ENCODE measurements at places on chromosomes 5 and 9. TPM values are rescaled to one million over a fixed set of nuclear protein-coding genes. Genes with fewer than 3 reads are reported as not detected.

Gene CMYA5
- 0.22 TPM for total RNA-seq

Gene TMOD1
- 4.4 TPM for total RNA-seq

Gene CAVIN4
- 0.59 TPM for total RNA-seq

DNA sequence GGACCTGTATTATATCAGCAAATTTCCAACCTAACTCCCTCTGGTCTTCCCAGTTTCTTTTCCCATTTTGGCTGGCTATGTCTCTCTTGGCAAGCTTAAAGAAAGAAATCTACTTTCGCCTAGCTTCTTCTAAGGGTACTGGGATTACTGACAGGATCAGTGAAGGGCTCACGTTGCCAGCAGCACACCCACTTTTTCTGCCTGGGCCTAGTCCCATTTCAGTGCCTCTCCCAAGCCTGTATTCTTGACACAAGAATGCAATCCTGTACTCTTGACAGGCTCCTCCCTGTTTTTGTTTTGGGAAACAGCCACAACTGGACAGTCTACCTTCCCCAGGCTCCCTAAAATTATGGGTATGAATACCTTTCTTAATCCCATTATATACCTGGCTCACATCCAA, 170.5 kb downstream of the EPB41L4A start:
- no peak overlapping the region for H3K4me3 ChIP-seq
- H3K36me3 ChIP-seq: no peaks in the 10 kb centered on the region
- H3K4me1 ChIP-seq: no peaks in the 10 kb centered on the region
- H3K27ac ChIP-seq: no peak overlapping the region

GRCh38 chr9:125399165-125399564, 137.5 kb downstream of the GAPVD1 start:
- no peak for DNase-seq
- H3K27me3 ChIP-seq: no peaks in the 10 kb centered on the region
- no peak overlapping the region for H3K27ac ChIP-seq
- no peak overlapping the region for H3K4me3 ChIP-seq
- H3K36me3 ChIP-seq: no peaks in the 10 kb centered on the region

DNA sequence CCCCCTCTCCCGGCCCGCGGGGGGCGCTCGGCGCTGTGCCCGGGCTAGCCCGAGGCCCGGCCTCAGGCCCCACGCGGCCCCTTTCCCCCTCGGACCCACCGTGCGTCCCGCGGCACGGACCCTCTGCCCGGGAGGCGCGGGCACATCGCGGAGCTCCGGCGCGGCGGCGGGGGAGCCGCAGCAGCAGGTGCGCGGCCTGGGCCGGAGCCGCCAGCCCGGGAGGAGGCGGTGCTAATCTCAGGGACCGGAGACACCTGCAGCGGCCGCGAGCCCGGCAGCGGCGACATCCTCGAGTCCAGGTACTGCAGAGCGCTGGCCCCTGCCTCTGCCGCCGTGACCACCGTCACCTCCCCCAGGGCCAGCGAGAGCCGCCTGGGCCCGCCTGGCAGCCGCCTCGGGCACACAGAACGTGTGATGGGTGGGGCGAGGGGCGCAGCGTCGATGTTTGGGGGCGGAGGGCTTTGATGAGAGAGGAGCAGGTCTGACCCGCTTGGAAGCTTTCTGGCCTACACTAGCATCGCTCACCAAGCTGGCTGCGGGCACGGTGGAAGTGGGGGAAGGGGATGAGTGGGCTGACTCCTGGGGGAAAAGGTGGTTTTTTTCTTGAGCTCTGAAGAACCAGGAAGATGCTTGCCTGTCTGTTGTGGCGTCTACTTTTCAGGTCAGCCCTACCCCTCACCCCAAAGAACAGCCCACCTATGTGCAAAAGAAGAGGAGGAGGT, 524 bp downstream of the CYFIP2 start:
- no peak for DNase-seq
- H3K4me3 ChIP-seq: peak overlapping the region; percentile 73
- H3K4me1 ChIP-seq: peaks cover 19% of the 10 kb centered on the region
- no peaks in the 10 kb centered on the region for H3K36me3 ChIP-seq
- peak overlapping the region; percentile 67 for H3K27ac ChIP-seq

DNA sequence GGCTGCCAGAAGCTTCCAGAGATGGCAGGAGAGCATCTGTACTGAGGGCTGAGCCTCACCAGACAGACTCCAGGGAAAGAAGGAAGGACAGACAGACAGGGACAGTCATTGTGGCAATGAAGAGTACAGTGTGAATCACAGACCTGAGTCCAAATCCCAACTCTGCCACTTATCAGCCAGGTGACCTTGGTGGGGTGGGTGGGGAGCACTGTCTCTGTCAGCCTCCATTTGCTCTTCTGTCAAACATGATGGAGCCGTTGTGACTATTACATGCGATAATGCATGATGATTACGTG, 85.9 kb upstream of the FSTL4 start:
- no peak overlapping the region for H3K4me3 ChIP-seq
- H3K4me1 ChIP-seq: no peaks in the 10 kb centered on the region
- DNase-seq: no peak
- no peak overlapping the region for H3K27ac ChIP-seq
- peaks cover 11% of the 10 kb centered on the region for H3K27me3 ChIP-seq

- no peak overlapping the region for H3K4me3 ChIP-seq
- no peaks in the 10 kb centered on the region for H3K27me3 ChIP-seq
- H3K4me1 ChIP-seq: peaks cover 40% of the 10 kb centered on the region
- H3K27ac ChIP-seq: no peak overlapping the region
- no peaks in the 10 kb centered on the region for H3K36me3 ChIP-seq
Measured at GRCh38 chr5:132430746-132431145, 59.8 kb downstream of the IRF1 start.

GRCh38 chr9:133333011-133333410, 3.0 kb downstream of the SURF6 start:
- peaks cover 32% of the 10 kb centered on the region for H3K4me1 ChIP-seq
- H3K27ac ChIP-seq: no peak overlapping the region
- DNase-seq: no peak

DNA sequence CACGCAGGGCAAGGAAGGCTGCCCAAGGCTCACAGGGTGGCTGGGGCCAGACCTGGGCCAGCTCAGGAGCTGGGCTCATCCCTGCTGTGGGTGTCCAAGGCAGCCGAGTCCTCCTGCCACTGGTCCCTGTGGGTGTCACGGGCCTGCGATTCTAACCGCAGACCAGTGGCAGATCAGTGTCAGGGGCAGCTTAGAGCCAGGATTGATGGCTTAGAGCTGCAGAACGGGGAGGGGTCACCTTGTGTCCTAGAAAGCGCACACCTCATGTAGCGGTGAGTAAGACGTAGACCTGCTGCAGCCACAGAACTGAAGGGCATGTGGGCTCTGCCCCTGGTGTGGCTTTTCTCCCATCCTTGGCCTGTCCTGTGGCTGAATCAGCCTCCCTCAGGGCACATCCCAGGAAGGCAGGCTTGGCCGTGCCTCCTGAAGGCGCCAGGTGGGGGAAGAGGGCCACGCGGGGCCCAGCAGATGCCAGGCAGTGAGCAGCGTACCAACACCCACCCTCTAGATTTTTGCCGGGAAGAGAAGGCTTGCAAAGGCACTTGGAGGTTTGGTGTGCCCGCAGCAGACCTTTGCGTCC, 78.3 kb upstream of the FCN2 start:
- no peak for DNase-seq
- H3K4me1 ChIP-seq: no peaks in the 10 kb centered on the region
- no peak overlapping the region for H3K4me3 ChIP-seq
- peaks cover 4% of the 10 kb centered on the region for H3K27me3 ChIP-seq
- no peaks in the 10 kb centered on the region for H3K36me3 ChIP-seq

DNA sequence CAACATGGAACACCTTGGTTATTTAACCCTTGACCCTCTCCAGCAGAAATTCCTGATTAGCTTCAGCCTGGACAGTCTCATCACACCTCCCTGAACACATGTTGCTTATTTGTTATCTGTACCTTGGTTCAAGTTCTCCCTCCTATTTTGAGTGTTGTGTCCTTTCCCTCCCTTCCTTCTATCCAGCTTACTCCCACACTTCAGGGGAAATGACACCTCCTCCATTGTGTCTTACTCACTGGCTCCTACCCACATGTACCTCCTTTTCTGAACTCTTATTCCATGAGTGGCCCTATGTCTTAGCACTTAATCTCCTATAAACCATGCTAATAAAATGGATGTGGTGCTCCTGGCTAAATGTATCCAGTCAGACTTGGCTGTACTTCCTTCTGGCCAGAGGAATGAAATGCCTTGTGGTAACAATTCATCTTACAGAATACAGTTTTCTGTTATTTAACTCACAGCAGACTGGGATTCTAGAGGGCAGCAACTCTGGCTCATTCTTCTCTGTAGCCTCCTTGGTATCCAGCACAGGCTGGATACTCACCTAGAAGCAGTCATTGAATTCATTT, 11.2 kb downstream of the LIX1 start:
- no peaks in the 10 kb centered on the region for H3K27me3 ChIP-seq
- no peak overlapping the region for H3K27ac ChIP-seq
- H3K36me3 ChIP-seq: no peaks in the 10 kb centered on the region
- no peaks in the 10 kb centered on the region for H3K4me1 ChIP-seq

GRCh38 chr9:33778700-33779351, 16.5 kb upstream of the PRSS3 start:
- peak; percentile 58 for DNase-seq
- no peak overlapping the region for H3K4me3 ChIP-seq
- peaks cover 25% of the 10 kb centered on the region for H3K4me1 ChIP-seq
- H3K36me3 ChIP-seq: no peaks in the 10 kb centered on the region
- H3K27me3 ChIP-seq: no peaks in the 10 kb centered on the region

DNA sequence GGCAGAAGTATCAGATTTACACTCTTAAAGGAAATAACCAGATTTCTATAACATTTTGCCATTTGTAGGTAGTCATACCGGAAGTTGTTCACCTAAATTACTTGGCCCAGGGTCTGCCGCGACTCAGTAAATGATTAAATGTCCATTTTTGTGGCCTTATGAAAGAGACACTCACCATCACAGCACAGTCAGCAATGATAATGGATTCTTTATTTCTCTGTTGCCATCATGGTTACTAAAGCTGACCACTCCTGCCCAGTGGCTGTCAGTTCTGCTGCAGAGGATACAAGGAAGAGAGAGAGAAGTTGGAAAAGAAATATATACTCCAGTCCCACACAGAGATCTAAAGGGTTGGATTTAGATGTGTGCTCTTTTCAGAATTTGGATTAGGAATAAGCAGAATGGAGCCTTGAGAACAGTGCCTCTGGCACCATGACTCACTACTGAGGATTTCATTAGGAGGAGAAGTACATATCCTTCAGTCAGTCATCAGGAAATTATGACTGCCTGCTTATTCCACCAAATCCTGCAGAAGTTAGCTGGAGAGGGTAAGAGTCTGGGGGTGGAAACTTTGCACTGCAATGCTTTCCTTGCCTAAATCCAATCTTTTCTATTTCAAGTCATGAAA, 72.8 kb upstream of the EFNA5 start:
- peaks cover 10% of the 10 kb centered on the region for H3K4me1 ChIP-seq
- no peaks in the 10 kb centered on the region for H3K36me3 ChIP-seq
- H3K27ac ChIP-seq: no peak overlapping the region
- H3K27me3 ChIP-seq: no peaks in the 10 kb centered on the region
- H3K4me3 ChIP-seq: no peak overlapping the region

GRCh38 chr9:119020284-119020683, 349.0 kb downstream of the BRINP1 start:
- H3K27me3 ChIP-seq: no peaks in the 10 kb centered on the region
- H3K36me3 ChIP-seq: no peaks in the 10 kb centered on the region
- no peaks in the 10 kb centered on the region for H3K4me1 ChIP-seq
- no peak overlapping the region for H3K27ac ChIP-seq
- DNase-seq: no peak

DNA sequence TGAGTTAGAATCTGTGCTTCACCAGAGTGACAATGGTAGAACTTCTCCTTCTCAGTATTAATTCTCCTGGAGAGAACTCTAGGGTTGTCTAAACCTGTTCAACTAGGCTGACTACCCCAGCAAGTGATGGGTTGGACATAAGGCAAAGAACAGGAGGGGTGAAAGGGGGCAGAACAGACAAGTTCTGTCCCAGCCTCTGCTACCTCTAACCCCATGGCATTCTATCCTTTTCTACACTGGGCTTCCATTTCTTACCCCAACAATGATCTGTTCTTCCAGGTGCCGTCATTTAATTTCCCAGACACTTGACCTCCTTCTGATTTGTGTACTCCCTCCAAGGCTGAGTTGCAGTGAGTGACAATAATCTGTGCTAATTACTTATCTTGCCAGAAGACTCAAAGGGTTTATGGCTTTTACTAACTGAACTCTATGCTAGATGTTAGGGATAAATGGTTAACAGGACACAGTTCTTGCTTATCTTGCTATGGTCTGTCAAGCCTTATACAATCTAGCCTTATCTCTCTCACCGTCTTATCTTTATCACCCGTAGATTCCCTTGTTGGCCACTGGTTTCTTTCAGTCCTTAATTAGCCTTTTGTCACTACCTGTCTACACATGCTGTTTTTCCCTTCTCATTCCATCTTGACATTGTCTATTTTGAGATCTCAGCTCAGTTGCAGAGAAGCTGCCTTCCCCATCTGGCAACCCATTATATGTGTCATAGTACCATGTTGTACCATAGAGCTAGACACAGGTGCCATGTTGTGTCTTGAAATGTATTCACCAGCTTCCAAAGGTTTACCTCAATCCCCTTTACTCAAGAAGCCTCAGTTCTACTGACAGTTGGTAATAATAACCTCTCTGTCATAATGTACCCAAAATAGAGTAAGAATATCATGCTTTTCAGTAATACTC, 10.0 kb upstream of the MATR3 start:
- H3K27ac ChIP-seq: peak overlapping the region; percentile 13
- no peaks in the 10 kb centered on the region for H3K27me3 ChIP-seq
- H3K4me1 ChIP-seq: no peaks in the 10 kb centered on the region

DNA sequence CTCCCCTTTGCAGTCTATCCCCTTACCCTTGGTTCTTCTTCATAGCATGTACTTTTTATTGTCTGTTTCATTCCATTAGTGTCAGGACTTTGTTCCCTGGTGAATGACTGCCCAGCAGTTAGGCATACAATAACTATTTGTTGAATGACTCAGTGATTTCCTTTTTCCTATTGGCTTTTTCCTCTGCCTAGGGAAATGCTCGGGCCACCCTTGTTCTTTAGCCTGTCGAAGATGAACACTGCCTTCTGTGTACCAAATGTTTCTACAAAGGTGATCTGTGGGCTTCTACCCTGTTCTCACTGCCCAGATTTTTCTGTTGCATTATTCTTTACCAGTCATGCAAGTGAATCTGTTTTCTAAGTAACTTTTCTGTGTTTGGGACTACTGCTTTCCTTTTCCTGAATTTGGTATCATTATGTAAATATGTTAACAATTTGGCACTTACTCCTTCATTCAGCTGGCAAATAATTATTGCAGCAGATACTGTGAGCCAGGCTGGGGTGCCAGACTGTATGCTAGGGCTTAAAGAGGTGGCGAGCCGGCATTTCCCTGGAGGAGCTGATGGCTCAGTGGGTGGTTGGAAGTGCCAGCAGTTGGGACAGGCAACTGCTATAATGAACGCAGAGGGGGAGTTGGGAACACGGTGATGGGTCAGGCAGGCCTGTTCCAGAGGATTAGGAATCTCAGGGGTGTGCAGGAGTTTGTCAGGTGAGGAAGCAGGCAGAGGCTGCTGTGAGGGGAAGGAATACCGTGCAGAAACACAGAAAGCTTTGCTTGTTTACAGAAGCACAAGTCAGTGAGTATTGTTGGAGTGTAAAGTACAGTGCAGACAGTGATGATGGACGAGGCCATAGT, 30.6 kb downstream of the KDM4C start:
- H3K36me3 ChIP-seq: no peaks in the 10 kb centered on the region
- peak overlapping the region; percentile 43 for H3K4me3 ChIP-seq
- peaks cover 35% of the 10 kb centered on the region for H3K4me1 ChIP-seq
- H3K27ac ChIP-seq: peak overlapping the region; percentile 34
- H3K27me3 ChIP-seq: no peaks in the 10 kb centered on the region
